Activated CD8-positive, alpha-beta T cell treated with anti-CD3 and anti-CD28 coated beads for 36 hours (primary cell): ENCODE measurements at places on chromosomes 7 and 10.

GRCh38 chr10:34504534-34504933, 310.6 kb downstream of the PARD3 start:
- no peaks in the 10 kb centered on the region for H3K36me3 ChIP-seq
- peak; percentile 2 for DNase-seq
- H3K4me1 ChIP-seq, result no peaks in the 10 kb centered on the region
- H3K27me3 ChIP-seq, result no peaks in the 10 kb centered on the region

DNA sequence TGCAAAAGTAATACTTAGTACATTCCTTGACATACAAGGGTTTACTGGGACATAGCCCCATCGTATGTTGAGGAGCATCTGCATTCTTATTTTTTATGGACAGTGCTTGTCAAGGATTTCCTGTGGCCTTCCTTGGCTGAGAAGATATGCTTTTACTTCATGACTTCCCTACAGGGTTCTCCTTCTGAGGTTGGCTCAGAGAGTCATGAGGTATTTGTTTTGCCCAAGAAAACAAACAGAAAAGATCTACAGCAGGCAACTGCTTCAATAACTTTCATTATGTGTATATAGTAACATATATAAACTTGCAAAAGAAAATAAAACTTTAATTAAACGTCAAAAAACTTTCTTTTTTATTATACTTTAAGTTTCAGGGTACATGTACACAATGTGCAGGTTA, 577.2 kb upstream of the SEMA3D start:
- H3K27me3 ChIP-seq, result no peaks in the 10 kb centered on the region
- no peak overlapping the region for H3K4me3 ChIP-seq

DNA sequence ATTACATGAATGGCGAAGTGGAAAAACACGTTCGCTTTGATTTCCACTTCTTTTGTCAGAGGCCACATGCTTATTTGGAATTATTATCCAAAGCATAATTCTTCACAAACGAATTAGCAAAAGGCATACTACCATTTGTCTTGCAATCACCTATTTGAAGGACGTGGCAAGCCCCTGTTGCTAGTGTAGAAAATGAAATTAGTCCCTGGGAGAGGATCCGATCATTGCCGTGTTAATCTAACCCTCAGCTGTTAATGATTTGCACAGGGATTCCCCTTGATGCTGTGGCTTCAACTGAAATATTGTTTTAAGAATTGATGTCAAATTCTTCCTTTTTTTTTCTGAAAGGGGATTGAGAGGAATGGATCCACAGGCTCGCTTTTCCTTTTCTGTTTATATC, 4.6 kb downstream of the AGMO start:
- DNase-seq, result no peak
- H3K4me1 ChIP-seq, result no peaks in the 10 kb centered on the region
- H3K27me3 ChIP-seq, result no peaks in the 10 kb centered on the region
- no peak overlapping the region for H3K4me3 ChIP-seq
- no peaks in the 10 kb centered on the region for H3K36me3 ChIP-seq

DNA sequence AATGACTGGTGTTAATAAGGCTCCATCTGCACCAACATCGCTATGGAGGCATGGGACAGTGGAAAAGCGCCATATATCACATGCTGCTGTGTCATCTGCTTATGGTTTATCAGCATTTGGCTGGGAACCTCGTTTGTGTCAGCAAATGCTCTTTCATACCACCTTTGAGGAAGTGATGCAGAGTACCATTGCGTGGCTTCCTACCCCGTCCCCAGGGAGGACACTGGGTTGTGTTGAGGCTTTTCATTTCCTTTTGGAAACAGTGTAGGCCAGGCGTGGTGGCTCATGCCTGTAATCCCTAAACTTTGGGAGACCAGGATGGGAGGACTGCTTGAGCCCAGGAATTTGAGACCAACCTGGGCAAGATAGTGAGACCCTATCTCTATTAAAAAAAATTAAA, 6.8 kb downstream of the TACR2 start:
- no peak overlapping the region for H3K4me3 ChIP-seq
- peaks cover 1% of the 10 kb centered on the region for H3K27me3 ChIP-seq
- peaks cover 24% of the 10 kb centered on the region for H3K4me1 ChIP-seq
- no peaks in the 10 kb centered on the region for H3K36me3 ChIP-seq
- no peak overlapping the region for H3K27ac ChIP-seq

DNA sequence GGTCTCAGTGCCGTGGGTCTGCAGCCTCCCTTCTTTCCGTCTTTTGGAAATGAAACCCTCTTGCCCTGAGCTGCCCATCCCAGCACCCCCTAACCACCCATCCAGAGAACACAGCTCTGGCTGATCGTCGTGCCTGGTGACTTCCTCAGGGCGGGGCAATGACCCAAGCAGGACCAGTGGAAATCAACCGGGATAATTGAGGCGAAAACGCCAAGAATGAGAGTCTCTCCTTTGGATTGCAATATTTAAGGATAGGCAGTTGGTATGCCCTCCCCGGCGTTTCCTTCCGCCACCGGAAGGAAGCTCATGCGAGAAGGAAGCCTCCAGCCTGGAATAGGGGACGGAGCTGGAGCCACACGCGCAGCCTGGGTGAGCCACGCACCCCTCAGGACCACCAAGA, 73.7 kb upstream of the PFKP start:
- no peak overlapping the region for H3K4me3 ChIP-seq
- no peak for DNase-seq
- no peak overlapping the region for H3K27ac ChIP-seq

DNA sequence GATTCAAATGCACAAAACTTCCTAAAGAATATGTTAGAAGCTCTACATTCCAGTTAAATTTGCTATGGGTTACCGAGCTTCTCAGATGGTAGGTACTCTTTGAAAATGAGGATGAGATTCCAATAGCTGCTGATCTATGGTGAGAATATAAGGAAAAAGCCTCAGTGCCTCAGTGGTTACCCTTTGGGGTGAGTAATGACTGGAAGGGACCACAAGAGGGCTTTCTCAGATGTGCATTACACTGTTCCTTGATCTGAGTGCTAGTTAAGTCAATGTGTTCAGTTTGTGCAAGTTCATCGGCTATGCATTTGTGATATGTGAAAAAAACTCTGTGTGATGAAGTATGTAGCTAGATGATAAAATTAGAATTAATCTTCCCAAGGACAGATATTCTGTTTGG, 3.5 kb downstream of the NRCAM start:
- H3K4me3 ChIP-seq, result no peak overlapping the region
- H3K4me1 ChIP-seq, result peaks cover 38% of the 10 kb centered on the region
- peak; percentile 32 for DNase-seq

DNA sequence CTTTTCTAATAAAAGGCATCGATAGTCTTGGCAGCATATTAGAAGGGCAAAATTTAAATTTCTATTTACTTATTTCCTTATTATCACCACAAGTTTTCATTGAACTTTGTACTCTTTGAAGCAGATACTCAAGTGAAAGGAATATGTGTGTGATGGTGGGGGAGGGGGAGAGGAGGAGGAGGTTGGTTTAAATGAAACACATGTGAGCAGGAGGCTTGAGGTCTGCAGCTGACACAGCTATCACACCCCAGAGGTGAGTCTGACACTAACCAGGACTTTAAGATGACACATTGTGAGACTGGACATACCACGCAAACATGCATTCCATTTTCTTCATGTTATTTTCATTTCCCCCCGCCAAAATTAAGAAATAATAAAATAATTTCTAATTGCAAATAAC, 63.3 kb downstream of the CTTNBP2 start:
- no peaks in the 10 kb centered on the region for H3K4me1 ChIP-seq
- H3K27ac ChIP-seq, result no peak overlapping the region
- H3K36me3 ChIP-seq, result no peaks in the 10 kb centered on the region
- H3K27me3 ChIP-seq, result peaks cover 1% of the 10 kb centered on the region
- DNase-seq, result no peak

- DNase-seq, result no peak
- no peak overlapping the region for H3K4me3 ChIP-seq
- peaks cover 55% of the 10 kb centered on the region for H3K36me3 ChIP-seq
- no peak overlapping the region for H3K27ac ChIP-seq
Measured at GRCh38 chr10:97740613-97741012, 3.7 kb downstream of the ZFYVE27 start.

DNA sequence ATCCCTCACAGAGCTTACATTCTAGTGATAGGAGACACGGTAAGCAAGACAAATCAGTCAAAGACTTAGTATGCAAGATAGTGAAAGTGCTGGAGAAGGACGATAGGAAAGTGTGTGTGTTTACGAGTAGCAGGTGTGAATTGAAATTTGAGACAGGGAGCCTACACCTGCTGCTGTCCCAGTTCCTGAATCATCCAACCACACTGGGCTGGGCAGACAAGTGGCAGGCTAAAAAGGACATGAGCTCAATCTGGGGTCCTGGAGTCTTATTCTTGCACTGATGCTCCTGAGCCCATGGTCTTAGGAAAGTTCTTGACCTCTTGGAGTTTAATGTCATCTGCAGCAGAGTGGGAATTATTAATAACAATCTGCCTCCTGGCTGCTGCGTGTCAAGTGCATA, 16.2 kb downstream of the RBP3 start:
- no peak overlapping the region for H3K27ac ChIP-seq
- no peaks in the 10 kb centered on the region for H3K36me3 ChIP-seq
- H3K4me3 ChIP-seq, result no peak overlapping the region
- no peaks in the 10 kb centered on the region for H3K27me3 ChIP-seq

GRCh38 chr7:30931161-30931928, 19.7 kb downstream of the AQP1 start:
- DNase-seq, result no peak
- no peak overlapping the region for H3K4me3 ChIP-seq
- H3K27me3 ChIP-seq, result no peaks in the 10 kb centered on the region
- no peak overlapping the region for H3K27ac ChIP-seq

DNA sequence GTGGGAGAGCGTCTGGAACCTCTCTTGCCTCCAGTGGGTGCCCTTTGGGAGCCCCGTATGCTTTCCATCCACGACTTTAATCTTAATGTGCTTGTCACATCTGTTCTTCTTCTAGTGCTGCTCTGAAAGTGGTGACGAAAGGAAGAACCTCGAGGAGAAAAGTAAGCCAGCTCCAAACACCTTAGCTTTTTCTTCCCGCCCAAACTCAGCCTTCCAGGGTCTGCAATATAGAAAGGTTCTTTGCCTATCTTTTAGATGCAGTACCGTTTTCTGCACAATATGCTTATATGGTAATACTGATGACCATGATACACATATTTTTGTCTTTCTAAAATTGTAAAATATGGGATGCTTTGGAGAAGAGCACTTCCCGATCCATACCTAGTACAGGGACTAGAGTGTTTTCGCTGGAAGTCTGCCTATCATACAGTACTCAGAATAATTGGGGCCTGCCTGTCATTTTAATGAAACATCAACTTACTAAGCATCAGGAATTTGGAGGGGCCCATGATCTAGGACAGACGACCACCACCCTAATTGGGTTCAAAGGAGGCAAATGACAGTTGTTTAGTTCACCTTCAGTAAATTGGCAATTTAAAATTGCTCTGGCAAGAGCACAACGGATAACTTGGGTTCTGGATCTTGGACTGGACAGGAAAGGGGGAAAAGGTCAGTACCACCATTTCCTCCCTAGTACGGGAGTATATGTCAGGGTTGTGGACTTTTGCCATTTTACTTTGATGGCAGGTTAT, 884 bp downstream of the RINT1 start:
- DNase-seq, result no peak
- H3K36me3 ChIP-seq, result peaks cover 2% of the 10 kb centered on the region
- peak overlapping the region; percentile 89 for H3K4me3 ChIP-seq
- H3K4me1 ChIP-seq, result peaks cover 28% of the 10 kb centered on the region
- H3K27ac ChIP-seq, result peak overlapping the region; percentile 94

DNA sequence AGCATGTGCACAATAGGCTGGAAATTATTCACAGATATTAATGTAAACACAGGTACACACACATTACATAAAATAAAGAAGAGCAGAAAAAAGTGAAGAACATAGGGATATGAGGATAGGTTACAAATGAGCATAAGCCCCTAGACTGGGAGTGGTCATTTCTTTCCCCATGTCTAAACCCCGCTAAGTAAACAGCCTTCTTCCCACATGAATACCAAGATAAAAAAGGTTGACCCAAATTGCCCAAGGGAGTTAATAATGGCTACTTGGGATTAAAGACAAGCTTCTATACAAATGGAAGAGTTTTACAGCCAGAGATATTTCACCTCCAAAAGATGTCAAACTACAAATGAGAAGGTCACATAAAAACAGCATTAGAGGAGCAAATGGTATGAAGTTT, 527.1 kb upstream of the CELF2 start:
- H3K27ac ChIP-seq, result no peak overlapping the region
- H3K4me3 ChIP-seq, result no peak overlapping the region
- H3K36me3 ChIP-seq, result no peaks in the 10 kb centered on the region
- H3K27me3 ChIP-seq, result peaks cover 16% of the 10 kb centered on the region

DNA sequence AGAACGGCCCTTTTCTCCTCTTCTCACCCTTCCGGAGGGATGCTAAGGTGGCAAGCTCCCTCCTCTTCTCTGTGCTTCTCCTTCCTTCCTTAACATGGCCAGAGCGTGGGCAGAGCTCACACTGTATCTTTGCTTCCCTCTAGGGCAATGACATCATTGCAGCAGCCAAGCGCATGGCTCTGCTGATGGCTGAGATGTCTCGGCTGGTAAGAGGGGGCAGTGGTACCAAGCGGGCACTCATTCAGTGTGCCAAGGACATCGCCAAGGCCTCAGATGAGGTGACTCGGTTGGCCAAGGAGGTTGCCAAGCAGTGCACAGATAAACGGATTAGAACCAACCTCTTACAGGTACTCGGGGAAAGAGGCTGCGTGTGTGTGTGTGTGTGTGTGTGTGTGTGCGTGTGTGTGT, 36.6 kb downstream of the AP3M1 start:
- no peak for DNase-seq
- H3K27me3 ChIP-seq, result no peaks in the 10 kb centered on the region
- H3K27ac ChIP-seq, result no peak overlapping the region
- no peak overlapping the region for H3K4me3 ChIP-seq

DNA sequence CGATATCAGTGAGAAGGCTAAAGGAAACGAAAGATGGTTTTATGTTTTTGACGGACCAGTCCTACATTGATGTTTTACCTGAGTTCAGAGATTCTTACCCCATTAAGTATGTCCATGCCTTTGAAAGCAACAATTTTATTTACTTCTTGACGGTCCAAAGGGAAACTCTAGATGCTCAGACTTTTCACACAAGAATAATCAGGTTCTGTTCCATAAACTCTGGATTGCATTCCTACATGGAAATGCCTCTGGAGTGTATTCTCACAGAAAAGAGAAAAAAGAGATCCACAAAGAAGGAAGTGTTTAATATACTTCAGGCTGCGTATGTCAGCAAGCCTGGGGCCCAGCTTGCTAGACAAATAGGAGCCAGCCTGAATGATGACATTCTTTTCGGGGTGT, 27.7 kb downstream of the MET start:
- H3K27me3 ChIP-seq, result peaks cover 8% of the 10 kb centered on the region
- H3K27ac ChIP-seq, result no peak overlapping the region
- H3K4me1 ChIP-seq, result no peaks in the 10 kb centered on the region
- H3K4me3 ChIP-seq, result no peak overlapping the region
- no peaks in the 10 kb centered on the region for H3K36me3 ChIP-seq
